NCI-H226 (cell line): ENCODE measurements at places on chromosomes 7 and 10.

- no peak for DNase-seq
These were observed 120.1 kb downstream of the JAZF1 start for GRCh38 chr7:28060371-28060950.

GRCh38 chr10:93701866-93702209 is 554 bp downstream of the FRA10AC1 start:
- DNase-seq: peak; percentile 31

- DNase-seq: no peak
These were observed 119.3 kb downstream of the FAM53B start for GRCh38 chr10:124624895-124625294.

- DNase-seq: no peak
These were observed 390.1 kb downstream of the GATA3 start for GRCh38 chr10:8444630-8445029.

DNA sequence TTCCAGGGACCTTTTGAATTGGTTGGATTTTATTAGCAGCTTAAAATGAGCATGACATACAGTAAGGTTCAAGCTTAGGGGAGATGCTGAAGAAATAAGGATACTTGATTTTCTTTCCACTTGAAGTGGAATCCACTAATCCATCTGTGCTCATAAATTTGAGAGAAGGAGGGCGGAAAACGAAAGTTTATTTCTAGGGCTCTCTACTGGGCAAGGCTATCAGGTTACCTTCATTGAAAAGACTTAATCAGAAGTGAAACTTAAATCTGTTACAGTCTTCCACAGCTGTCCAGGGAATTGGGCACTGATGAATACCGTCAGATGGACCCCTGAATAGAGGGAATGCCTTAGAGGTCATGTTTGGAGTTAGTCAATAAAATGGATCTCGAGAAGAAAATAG is 21.8 kb downstream of the AUTS2 start:
- DNase-seq: no peak

DNA sequence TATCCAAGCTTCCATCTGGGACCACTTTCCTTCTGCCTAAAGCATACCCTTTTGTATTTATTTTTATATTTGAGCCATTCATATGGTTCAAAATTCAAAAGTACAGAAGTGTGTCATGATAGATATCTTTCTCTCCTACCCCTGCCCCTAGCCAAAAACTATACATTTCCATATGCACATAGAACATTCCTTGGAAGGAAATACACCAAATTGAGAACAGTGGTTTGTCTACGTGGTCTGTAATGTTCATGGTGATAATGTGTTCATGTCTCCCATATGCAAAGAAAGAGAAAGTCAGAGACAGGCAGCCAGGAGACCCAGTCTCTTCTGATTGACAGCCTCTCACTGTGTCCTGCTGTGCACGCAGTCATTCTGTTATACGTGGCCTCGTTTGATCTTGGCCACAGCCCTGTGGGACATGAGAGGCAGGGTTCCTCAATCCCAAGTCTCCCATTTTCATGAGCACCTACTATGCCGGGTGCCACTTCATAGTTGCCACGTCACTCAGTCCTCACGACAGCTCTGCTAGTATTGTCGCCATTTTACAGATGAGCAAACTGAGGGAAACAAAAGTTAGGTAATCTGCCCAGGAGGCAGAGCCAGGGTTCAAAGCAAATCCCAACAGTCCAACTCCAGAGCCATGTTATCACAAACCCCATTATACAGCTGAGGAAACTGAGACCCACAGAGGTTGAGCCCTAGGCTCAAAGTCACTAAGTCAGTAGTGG is 8.0 kb upstream of the CDH23 start:
- DNase-seq: no peak

DNA sequence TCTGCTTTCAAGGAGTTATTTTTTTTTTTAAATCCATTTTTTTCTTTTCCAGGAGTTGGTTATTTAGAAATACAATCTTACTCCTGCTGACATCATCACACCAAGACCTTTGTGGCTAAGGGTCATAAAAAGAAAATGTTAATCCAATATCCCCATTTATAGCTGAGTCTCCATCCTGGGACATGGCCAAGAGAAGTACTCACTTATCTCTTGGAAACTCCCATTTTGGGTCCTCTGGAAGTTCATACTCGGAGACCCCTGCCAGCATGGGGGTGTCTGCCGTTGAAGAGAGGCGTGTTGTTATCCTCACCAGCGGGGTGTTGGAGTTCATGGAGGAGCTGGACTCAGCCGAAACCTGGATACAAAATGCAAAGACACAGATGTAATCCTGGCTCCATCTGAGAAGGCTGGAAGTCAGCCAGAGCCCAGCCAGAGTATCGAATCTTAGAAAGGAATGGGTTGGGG is 94.6 kb downstream of the FGFR2 start:
- DNase-seq: no peak

DNA sequence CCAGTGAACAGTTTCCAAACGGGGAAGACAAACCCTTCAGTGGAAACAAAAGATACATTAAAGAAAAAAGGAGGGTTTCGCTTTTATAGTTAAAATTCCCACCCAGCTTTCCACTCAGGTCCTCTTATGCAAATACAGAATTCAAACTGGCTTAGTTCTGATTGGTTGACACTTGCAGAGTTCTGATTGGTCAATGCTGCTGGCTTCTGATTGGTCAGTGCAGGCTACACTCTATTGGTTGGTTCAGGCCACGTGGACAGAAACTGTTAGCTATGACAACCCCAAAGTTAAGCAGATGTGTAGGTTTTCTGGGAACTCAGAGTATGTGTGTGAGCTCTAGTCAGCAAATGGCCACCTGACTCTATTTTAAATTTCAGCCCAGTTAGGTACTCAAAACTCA is 80.0 kb downstream of the FBXL13 start:
- no peak for DNase-seq

GRCh38 chr7:157684157-157684908 is 347.5 kb downstream of the DNAJB6 start:
- no peak for DNase-seq

GRCh38 chr10:49700997-49701396 is 21.5 kb downstream of the C10orf53 start:
- no peak for DNase-seq

GRCh38 chr7:29077176-29077575 is 69.2 kb downstream of the CPVL start:
- no peak for DNase-seq

- peak; percentile 67 for DNase-seq
These were observed 20.9 kb downstream of the MAP3K8 start for GRCh38 chr10:30454744-30455510.

- no peak for DNase-seq
These were observed 40.9 kb upstream of the ST7 start for GRCh38 chr7:116912269-116912909.

DNA sequence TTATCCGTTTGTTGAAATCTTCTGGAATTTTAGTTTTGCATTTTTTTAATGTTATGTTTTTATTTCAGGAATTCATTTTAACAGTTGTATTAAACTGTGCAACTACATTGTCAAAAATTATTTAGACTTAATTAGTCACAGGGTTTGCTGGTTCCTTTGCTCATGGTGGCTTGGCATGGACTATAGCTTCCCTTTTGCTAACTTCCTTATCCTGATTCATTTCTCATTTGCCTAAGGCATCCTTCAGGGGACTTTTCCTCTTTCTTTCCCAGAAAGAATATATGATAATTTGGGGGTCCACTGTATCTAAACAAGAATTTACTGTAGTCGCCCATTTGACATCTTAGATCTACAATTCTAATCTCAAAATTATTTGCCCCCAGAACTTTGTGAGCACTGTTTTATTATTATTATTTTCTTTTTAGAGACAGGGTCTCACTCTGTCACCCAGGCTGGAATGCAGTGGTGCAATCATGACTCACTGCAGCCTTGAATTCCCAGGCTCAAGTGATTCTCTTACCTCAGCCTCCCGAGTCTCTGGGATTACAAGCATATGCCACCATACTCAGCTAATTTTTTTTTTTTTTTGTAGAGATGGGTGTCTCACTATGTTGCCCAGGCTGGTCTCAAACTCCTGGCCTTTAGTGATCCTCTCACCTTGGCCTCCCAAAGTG is 13.9 kb downstream of the FIGNL1 start:
- DNase-seq: peak; percentile 62

DNA sequence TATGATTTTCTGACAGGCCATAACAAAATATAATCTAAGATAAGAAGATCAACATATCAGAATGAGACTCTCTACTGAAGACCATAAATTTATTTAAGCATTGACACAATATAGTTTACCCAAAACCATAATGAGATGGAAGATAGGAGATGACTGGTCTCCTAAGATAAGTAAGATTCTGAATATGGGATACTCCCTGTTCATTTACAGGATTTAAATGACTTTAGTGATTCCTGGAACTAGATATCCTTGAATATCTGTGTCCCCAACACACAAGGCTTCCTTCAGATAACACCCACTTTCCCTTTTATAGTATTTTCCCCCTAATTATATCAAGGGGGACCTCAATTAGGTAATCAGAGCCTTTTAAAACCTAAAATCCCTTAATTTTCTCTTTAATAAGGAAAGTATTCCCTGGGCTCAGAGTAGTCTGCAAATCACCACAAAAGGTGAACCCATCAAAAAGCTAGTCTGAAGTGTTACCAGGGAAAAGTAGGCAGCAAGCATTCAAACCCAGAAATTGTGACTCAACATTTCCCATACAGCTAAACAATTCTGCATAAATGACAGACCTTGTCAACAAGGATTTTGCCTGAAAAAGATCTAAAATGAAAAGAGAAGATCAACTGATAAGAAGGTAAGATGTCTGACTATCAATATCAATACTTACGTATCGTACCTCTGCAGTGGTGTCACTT is 99.9 kb downstream of the CNOT4 start:
- no peak for DNase-seq

DNA sequence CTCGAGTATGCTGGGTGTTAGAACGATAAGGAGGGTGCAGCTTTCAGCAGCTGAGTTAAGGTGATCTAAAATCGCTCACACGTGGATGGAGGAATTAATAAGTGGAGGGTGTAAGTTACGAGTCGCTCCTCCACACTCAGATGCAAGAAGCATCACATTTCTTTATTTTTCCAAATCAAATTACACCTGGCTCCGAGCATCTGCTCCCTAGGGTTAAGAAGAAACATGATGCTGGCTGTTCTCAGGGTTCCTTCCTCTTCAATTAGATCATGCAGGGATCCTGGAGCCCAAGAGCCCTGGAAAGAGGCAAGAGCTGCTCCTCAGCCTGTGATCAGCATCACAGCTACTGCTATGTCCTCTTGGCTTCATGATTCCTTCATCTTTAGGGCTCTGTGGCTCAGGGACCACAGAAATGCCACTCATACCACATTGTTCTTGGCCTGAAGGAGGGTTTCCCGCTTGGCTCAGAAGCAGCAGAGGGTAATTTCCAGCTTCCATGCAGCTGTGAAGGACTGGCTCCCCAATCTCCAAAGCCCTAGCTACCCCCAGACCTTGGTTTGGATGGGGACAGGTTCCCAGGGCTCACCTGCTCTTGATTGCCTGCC is 235.9 kb upstream of the ZNF32 start:
- no peak for DNase-seq

GRCh38 chr10:124572751-124573150 is 111.1 kb downstream of the LHPP start:
- no peak for DNase-seq

DNA sequence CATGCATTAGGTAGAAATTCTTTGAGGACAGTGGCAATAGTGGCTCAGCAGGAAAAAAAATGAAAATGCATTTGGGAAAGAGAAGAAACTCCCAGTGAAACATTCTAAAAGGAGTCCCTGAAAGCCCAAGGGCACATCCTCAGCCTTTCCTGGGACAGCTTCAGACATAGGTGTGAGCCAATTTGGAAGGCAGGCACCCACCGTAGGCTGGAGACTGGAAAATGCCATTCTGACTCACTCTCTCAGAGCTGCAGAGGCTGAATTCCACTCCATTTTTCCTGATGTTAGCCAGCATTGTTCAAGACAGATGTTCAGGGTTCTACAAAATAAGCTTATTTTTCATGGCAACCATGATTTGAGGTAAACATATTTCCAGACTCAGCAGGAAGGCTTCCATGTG is 379.0 kb upstream of the FZD8 start:
- DNase-seq: no peak

- peak; percentile 21 for DNase-seq
These were observed 51.9 kb upstream of the A1CF start for GRCh38 chr10:50937230-50937907.

DNA sequence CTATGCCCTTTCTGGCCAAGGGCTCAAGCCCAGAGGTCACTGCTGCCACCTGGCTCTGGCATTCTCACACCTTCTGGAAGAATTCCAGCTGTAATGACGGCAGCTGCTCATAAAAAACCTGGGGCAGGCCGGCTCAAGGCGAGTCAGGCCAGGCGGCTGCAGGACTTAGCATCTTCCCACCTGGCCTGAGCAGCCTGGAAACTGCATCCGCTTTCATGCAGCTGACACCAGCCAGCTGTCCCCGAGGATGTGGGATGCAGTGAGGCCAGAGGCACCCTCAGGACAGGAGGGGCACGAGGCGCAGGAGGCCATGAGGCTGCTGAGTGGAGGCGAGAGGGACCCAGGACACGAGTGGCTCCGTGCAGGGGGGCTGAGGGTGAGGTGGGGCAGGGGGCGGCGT is 47.5 kb upstream of the ADGRA1 start:
- DNase-seq: no peak

- DNase-seq: no peak
These were observed 905.2 kb upstream of the ZNF722 start for GRCh38 chr7:63093481-63093880.

DNA sequence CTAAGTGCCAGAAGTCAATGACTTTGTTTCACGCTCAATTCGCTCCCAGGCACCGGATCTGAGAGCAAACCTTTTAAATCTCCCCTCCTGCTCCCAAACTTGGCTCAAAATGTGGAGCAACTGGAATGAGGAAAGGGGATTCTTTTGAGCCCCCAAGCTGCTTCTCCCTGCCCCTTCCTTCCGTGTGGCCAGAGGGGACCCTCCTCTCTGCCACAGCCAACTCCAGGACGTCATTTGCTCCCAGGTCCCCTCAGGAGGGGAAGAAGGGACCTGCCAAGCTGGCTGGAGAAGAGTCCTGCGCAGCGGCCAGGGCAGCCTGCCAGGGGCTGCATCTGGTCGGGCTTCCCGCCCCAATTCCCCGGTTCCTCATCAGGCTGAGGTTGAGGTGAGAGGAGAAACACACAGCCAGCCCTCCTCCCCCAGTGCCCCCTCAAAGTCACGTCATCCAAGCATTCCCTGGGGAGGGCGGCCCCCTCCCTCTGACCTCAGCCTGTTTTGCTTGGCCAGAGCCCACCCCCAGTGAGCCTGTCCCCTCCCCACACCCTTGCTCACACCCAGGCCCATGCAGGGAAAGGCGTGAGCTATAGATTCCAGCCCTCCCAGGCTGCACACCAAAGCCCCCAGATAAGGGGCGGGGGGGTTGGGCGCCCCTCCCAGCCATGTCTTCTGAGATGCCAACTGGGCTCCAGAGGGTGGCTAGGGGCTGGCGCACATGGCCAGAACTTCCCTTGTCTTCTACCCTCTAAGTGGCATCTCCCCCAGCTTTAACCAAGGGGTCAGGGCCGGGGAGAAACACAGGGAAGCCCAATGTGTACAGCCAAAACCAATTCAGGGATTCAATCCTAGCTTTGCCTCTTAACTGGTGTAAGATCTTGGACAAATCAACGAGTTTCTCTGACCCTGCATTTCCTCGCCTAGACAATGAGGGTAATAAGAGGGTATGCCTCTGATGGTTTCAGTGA is 35.0 kb downstream of the SH3PXD2A start:
- DNase-seq: no peak

GRCh38 chr10:43204042-43204942 is 62.6 kb downstream of the RASGEF1A start:
- no peak for DNase-seq
